ENCODE measurements at places on chromosomes 2 and 18.

DNA sequence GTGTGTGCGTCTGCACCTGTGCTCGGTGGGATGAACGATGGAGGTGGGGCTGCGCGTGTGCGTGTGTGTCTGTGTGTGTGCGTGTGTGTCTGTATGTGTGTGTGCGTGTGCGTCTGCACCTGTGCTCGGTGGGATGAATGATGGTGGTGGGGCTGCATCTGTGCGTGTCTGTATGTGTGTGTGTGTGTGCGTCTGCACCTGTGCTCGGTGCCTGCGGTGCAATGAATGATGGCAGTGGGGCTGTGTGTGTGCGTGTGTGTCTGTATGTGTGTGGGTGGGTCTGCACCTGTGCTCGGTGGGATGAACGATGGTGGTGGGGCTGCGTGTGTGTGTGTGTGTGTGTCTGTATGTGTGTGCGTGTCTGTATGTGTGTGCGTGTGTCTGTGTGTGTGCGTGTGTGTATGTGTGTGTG is 48.5 kb upstream of the CTDP1 start:
- DNase-seq: no peak

DNA sequence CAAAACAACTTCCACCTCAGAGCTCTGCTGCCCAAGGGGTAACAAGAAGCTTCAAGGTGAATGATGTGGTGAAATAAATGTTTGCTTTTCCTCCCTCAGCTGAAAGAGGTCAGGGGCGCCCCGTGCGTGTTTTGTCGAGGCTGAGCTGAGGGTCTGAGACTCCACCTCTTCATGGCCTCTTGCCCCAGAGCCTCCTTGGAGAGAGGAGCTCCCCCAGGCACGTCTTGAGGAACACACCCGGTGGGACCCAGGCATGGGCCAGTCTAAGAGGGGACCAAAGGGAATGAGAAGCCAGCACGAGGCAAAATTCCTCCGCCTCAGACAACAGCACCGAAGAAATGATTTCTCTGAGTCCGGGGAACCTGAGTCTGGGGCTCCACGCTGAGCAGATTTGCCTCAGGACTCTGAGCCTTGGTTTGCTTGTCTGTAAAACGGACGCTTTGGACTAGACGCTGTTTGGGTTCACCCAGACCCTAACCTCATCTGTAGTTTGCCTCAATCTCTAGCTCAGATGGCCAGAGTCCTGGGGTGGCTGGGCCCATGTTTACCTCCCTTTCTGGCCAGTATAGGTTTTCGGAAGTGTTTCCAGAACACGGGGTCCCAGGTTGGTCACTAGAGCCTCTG is 56.4 kb upstream of the ODC1 start:
- DNase-seq: no peak

GRCh38 chr18:49142216-49142615 is 191.5 kb upstream of the SMAD7 start:
- no peak for DNase-seq

- no peak for DNase-seq
Observed at GRCh38 chr2:134189009-134189720, 64.7 kb upstream of the MGAT5 start.

DNA sequence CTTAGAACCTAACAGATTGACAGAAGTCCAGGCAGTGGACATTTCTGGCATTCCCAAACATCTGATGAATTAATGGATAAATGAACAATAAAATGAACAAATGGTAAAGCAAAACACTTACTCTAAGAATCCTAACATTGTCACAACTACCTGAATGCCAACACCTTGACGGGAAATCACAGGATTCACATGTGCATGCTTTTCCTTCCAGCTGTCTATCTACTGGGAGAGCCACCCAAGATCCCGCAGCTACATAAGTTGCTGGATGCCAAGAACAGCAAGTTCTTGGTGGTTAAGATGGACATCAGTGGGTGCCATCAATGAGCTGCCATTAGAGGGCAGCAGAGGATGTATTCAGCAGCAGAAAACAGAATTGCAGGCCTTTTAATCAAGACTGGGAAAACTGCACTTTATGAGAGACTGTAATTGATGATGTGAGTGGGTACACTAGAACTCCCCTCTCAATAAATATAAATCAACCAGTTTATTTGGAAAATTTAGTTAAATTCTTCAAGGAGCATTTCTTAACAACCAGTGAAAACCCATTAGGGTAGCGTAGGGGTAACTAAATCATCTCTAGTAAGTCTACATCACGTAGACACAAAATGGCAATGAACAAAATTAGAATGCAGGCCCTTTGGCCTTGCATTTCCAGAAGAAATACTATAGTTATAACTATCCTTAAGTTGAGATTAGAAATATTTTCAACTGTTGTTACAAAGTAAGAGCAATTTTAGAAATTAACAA is 45.6 kb downstream of the SESTD1 start:
- DNase-seq: peak; percentile 85

DNA sequence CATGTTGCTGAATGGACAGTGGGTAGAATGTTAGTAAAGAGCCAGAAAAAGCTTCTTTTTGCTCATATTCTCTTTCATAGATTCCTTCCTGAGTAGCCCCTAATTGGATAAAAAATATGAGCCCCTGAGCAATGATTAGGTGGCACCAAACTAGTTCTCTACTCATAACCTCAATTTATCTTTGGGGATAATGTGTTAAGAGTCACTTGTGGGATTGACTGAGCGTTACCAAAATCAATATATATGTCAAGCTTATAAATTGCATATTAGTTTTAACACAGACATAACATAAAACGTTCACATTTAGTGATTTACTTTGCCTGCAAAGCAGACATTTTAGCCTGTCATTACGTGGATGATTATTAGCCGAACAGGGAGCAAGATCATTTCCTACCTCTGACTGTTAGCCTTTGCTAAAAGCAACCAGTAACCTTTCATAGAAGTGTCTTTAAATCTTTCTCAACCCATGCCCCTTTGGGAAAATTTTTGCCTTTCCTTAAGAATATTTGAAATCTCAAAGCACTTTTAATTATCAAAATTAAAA is 85.4 kb downstream of the ARHGAP28 start:
- no peak for DNase-seq

DNA sequence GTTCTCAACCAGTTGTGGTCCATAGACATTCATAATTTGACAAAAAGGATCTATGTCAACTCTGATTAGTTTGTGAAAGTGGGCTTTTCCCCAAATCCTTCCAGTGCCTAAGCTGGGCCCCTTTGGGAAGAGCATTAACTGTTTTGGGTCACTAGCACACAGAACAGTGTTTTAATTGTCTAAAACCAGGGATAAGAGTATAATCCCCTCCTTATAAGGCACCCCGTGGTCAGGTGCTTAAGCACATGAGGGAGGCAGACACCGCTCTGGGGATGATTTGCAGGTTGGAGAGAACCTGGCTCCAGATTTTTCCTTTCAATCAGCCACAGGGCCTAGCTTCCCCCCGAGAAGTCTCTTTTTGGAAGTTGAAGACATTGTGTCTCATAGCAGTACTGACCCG is 53.6 kb upstream of the RFX8 start:
- peak; percentile 49 for DNase-seq

DNA sequence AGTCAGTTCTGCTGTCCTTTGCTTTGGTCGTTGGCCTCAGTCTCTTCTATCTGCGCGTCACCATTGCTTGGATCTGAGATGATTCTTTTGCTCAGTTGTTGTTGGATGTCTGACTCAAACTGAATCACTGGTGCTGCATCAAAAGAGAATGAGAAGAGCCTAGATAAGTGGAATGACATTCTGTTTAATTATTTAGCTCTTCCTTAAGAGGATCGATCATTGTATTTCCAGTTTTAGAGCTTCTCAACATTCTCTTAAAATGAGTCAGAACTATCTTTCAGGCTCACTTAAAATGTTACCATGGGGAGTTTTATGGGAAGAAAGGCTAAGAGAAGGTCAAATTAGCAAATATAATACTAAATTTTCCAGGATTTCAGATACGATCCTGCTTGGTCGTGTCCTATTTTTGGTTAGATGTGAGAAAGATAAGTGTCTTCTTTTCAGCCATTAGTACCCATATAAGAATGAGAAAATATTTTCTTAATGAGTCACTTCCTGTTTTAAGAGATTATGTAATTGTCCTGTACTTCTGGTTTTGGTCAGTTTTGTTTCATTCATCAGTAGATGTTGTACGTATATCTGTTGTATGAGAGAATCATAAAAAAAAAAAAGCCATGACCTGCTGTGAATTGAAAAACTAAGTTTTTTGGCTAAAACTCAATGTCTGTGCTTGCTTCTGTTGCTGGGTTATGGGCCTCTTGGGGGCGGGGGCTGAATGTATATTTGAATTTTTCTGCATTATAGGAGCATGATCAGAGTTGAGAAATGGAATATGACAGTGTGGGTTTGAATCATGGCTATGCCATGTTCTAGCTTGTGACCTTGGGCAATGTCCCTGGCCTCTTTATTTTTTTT is 31.6 kb upstream of the CASP10 start:
- no peak for DNase-seq

DNA sequence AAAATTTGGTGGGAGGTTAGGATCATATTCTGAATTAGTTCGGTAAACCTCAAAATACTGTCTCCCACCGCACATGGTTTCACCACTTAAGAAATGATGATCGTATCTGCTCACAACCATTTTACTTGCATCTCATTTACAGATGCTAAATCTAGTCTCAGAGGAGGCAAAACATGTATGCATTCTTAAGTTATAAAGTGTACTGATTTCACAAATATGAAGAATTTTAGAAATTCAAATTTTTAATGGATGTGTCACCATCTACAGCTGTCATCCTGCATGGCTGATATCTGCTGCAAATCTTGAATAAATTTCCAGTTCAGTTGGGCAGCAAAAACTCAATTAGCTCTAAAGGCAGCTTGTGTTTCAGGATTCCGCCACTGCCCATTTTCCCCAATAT is 243.3 kb upstream of the KCNJ3 start:
- no peak for DNase-seq

GRCh38 chr2:113878743-113879142 is 11.1 kb upstream of the ACTR3 start:
- no peak for DNase-seq

DNA sequence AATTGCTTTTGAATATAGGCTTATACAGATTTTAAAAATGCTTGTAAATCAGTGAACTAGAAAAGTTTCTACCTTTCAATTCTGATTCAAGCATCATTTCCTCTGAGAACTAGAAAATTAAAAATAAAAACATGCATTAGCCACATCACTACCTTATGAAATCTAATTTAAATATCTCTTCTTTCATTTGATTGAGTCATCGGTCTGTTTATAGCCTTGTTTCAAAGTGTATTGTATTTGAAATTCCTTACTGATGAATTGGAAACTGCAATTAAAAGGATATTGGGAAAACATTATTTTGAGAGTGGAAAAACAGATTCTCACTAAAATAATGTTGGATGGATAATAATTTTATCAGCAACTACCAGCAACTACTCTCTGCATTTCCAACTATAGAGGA is 717.7 kb upstream of the FAM98A start:
- no peak for DNase-seq

DNA sequence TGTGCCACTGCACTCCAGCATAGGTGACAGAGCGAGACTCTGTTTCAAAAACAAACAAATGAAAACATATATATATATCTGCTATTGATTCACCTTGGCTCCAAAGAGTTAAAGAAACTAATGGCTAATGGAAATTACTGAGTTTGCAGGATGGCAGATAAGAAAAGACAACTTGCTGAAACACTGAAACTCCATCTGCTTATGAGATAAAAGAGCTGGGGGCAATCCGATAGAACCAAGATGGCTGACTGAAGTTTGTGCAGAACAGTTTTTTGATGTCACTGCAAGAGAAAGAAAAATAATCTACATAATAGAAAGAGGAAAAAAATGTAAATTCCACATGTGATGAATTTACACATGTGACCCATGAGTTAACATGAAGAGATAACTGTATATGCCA is 88.2 kb downstream of the LRATD1 start:
- no peak for DNase-seq

DNA sequence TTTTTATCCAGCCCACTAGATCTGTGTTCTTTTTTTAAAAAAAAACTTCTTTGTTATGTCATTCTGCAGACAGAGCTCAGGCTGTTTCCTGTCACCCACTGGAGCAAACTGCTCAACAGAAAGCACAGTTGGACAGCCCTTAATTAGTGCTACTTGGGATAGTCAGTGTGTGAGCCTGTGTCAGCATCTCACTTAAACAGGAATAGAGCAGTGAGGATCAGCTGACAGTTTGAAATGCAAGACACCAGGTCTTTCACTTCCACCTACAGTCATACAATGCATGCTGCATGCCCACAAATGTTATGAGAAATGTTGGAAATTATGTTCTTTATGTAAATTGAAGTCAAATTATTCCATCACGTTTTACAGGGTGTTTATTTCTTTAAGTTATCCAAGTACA is 174.9 kb downstream of the NR4A2 start:
- no peak for DNase-seq

GRCh38 chr18:74194691-74195090 is 46.4 kb downstream of the TIMM21 start:
- DNase-seq: no peak

DNA sequence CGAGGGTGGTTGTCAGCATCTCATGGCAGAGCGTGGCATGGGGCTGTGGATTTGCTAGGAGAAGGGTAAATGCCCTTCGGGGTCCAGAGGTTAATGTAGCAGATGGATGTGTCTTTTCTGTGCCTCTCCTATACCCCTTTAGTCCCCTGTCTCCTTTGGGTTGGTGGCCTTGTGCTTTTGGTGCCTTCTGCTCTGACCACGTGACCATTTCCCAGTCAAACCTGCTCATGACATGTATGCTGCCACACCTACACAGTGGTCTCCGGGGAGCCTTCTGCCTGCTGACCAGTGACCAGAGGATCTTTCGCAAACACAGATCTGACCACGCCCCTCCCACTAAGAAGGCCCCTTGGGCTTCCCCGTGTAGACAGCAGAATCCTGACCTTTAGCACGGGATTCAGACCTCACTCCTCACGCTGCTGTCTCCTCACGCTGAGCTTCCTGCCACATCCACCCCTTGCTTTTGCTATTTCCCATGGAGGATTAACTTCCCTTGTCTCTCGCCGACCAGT is 116.2 kb downstream of the ACOXL start:
- DNase-seq: no peak

DNA sequence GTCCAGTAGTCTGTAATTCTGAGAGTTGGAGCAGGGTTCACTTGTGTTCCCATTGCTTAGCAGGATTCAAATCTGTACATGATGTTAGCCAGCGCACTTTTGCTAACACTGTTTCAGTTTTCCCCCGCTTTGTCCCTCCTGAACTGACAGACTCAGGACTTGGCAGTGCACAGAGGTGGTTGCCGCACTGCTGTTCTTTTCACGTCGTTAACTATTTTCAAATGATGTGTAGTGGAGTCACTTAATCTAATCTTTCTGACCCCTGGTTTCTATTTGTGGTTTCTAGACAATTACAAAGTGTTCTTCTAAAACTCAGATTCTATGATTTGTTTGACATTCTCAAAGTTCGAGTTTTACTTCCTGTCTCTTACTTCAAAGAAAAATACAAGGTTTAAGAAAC is 234.5 kb downstream of the RBM43 start:
- DNase-seq: no peak

GRCh38 chr2:224063298-224063648 is 24.2 kb upstream of the SERPINE2 start:
- no peak for DNase-seq

GRCh38 chr2:38290332-38290731 is 86.7 kb downstream of the ATL2 start:
- DNase-seq: no peak

- no peak for DNase-seq
Observed at GRCh38 chr2:169193618-169194017, 124.3 kb downstream of the DHRS9 start.

- DNase-seq: no peak
Observed at GRCh38 chr2:66437109-66437690, 2.3 kb downstream of the MEIS1 start.

All from activated CD4-positive, alpha-beta T cell treated with anti-CD3 and anti-CD28 coated beads, Interleukin-2, amount 10 ng/mL, durations not matched to agents 24 days and 14 days (primary cell).